ENCODE measurements at places on chromosomes 11 and 22.

DNA sequence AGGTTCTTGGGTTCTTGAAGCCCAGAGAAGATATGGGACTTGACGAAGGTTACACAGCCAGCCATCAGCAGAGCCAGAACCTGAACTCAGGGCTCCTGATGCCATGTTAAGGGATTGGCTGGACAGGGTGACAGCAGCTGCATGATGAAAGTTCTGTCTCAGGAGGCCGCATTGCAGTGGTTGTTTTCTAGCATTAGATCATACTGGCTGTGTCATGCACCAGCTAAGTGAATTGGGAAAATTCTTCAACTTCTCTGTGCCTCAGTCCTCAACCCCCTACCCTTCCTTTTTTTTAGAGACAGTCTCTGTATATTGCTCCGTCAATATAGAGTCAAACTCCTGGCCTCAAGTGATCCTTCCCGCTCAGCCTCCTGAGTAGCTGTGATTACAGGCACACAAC, 5.4 kb upstream of the LTBP3 start:
- no peak for DNase-seq

- no peak for DNase-seq
Measured at GRCh38 chr22:43094085-43094484, 4.9 kb upstream of the TTLL1 start.

DNA sequence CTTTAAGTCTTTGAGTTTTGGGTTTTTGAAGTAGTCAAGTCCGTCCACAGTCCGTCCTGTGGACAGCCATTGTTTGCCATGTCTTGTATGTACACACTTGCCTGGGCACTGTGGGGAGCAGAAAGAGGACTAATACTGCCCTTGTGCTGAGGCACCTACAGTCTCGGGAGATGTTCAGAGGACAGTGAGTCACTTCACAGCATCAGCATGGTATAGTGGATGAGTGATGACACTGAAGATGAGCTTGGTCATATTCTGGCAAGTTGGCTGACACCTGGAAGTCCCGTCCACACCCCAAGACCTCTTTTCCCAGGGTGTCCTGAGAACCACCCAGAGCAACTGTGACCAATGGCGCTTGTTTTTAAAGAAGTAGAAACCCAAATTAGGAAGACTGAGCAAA, 29.2 kb downstream of the NF2 start:
- no peak for DNase-seq

DNA sequence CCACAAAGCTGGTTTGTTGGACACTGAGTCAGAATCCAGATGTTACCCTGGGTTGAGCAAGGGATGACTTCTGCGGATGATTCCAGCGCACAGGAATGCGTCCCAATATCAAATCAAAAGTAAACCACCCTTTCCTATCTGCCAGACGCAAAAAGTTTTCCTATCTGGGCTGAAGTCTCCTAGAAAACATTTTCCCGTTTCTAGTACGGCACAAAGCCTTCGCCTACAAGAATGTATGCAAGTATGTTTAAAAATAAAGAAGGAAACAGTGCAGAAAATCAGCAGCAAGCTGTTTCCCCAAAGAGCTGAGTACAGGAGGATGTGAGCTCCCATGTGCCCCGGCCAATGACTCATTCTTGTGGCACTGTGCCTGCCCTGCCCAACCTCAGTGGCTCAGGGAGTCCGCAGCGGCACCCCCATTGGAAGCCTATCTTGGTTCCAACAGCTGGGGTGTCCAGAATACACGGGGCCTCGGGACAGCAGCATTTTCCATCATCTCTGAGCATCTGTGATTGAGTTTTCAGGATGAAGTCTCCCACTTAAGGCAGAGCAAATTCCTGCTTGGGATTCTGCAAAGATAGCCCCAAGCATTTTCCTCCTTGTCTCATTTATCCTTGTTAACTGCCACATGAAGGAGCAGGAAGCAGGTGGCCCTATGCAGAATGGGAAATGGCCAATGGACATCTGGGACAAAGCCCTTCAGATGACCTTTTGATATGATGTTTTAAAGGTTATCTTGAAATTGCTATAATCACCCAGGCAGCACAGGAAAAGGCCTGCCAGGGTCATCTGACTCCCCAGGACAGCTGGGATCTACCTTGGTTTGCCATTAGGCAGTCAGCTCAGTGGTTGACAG, 17.5 kb downstream of the KCNJ5 start:
- no peak for DNase-seq

GRCh38 chr11:119615003-119615881, 113.8 kb downstream of the NECTIN1 start:
- no peak for DNase-seq

- no peak for DNase-seq
Measured at GRCh38 chr11:113296447-113297205, 17.8 kb upstream of the TTC12 start.

GRCh38 chr22:36510966-36511881, 4.4 kb upstream of the FOXRED2 start:
- no peak for DNase-seq

DNA sequence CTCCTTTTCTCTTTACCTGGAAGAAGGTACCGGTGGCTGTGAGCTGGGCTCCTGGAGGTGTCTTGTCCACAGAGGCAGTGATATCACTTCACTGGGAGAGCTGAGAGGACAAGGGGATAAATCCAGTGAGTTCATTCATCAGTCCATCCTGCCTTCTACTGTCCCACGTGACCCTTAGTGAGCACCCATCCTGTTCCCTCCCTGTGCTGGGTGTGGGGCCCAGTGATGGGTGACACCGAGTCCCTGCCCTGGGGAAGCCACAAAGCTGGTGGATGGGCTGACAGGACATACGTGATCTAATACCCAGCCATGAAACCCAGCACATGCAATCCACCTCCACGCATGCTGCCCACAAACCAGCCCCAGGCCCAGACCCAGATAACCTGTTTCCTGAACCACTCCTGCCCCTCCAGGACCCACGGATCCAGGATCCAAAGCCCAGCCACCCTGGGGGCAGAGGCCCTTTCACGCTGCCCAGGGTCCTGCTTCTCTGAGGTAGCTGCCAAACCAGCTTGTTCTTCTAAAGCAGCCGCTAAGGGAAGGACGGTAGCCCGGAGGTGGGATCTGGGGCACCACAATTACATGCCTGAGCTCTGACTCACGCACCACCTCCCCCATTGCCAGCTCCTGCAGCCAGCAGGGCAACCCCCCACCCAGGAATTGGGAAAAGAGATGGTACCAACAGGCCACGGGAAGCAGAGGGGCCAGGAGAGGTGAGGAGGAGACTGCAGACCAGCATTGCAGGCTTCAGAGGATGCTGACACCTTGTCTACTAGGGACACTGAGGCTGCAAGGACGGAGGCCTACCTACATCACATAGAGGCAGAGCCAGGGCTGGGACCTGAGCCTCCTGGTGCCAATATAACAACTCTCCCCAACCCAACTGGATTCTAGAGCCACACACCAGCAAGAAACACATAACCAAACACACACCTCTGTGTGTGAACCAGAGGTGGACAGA, 35.2 kb downstream of the GDPD5 start:
- no peak for DNase-seq

DNA sequence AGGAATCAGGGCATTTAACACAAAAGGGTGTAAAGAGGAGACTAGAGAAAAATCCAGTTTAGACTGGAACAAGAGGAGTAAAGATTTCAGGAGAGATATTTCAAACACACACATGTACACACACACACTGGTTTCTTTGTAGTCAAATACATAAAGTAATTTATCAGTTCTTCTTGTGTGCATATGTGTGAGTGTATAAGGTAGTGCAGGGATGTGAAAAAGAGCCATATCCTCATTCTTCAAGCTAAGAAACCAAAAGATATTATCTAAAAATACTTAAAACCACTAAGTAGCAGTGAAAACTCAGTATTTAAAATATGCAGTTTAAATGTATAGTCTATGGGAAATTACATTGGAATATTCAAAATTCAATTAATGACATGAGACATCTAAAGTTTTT, 52.5 kb upstream of the CARD18 start:
- no peak for DNase-seq

DNA sequence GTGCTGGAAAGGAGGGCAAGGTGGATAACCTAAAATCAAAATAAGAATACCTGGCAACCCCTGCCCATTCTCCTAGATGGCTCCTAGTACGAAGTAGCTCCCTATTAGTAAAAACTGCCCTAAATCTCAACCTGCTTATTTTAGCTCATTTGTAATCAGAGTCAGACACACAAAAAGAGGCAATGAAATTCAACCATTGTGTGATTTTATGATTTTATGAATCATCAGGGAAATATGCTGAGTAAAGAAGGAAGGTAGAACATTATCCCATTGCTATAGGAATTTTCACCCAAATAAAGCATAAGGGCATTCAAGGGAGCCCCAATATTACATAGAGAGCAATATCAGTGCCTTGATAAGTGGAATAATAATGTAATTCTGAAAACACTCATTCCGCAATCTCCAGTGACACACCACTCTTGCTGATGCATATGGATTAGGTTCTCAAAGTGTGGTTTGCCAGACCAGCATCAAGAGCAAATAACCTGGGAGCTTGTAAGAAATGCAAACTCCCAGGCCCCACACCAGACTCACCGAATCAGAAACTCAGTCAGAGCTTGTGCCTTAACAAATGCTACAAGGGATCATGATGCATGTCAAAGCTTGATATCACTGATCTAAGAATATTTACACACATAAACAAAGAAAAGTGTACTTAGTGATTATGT, 789.6 kb downstream of the DLG2 start:
- DNase-seq: no peak

DNA sequence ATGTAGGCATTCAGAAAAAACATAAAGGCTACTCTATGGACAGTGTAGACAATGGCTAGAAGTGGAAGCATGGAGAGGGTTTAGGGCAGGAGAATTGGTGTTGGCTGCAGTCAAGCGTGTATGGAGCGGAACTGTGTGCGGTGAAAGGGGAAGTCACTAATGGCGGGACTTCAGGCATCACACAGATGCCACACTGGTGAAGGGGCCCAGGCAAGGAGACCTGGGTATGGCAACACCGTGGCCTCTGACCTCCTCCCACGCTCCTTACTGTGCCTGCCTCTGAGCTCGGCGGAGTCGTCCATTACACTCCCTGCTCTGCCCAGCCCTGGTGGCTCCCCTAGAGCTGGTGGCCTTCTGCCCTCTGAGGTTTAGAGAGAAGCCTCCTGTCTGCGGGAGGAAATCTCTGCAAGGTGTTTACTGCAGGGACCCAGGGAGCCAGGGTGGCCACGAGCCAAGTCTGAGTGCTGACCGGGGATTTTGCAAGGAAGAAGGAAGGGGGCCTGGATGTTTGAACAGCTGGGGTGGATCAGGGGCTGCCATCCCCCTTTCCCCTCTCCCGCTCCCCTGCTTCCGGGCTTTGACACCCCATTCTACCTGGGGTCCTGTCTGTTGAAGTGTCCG, 75.1 kb upstream of the TSPAN18 start:
- DNase-seq: no peak

DNA sequence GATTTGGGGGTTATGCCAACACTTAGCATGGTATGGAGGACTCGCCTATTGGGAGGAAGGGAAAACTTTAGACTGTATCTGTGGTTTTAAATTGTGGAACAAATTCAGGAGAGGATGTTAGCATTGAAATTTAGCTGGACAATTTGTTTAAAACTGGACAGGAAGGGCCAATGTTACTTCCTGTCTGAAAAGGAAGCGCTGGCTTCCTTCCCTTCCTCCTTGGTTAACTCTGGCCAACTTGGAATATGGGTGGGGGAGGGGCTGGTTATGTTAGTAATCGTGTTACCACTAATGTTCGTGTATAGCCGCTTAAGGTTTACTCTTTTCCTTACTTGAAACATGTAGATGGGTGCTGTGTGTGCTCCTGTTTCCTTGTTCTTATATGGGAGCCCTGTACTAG, 13.9 kb downstream of the CTNND1 start:
- DNase-seq: no peak

GRCh38 chr11:10678101-10678500, 15.5 kb downstream of the IRAG1 start:
- no peak for DNase-seq

DNA sequence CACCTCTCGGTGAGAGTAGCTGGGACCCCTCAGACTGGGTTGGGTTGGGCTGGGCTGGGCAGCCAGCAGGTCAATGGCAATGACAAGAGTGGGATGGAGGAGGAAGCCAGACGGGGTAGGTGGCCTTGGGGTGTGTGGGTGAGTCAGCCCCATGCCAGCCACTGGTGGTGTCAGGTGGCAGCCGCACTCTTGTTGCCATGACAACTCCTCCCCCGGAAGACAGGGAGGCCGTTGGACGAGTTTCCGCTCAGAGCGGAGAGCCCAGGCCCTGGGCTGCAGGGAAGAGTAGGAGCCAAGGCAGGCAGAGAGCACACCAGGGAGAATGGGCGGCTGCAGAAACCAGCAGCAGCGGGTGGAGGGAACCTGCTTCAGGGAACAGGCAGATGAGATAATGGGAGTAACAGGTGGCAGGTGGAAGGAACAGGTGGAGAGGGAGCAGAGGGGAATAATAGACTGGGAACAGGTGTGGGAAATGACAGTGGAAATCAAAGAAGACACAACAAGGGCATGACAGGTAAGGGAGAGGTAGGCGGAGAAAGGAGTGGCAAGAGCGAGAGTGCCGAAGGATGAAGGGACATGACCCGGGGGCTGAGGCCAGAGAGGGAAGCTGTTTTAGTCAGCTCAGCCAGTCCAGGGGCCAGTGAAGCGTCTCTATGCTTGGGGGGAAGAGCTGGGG, 8.7 kb downstream of the SPTBN2 start:
- no peak for DNase-seq

DNA sequence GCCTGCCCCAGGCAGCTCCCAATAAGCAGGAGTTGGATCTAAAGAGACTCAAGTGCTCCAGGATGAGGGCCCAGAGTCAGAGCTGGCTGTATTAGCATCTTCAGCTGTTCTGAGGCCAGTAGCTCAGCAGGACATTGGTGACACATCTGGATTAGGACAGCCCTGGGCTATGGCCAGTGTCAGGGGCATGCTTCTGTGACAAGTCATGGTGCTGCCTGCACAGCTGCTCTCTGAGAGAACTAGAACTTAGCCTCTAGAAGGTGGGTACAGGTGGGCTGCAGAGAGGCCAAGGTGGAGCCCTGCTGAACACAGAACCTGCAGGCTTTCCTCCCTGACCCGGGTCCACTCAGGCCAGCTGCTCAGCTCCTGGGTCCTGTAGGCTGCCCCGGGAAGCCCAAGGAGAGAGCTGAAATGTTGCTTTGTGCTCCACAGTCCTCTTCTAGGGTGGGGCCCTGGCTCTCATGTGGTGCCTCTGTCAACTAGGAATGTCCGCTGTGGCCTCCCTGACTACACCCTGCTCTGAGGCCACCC, 426.9 kb downstream of the SOX6 start:
- DNase-seq: no peak

GRCh38 chr22:40000171-40000570, 5.4 kb downstream of the FAM83F start:
- no peak for DNase-seq

GRCh38 chr11:111439901-111440300, 60.8 kb upstream of the POU2AF1 start:
- DNase-seq: no peak

GRCh38 chr22:27865496-27865895, 53.6 kb downstream of the PITPNB start:
- DNase-seq: no peak

- no peak for DNase-seq
Measured at GRCh38 chr11:132357811-132358572, 987.6 kb downstream of the NTM start.

- DNase-seq: no peak
Measured at GRCh38 chr22:28002863-28003565, 84.0 kb upstream of the PITPNB start.

- no peak for DNase-seq
Measured at GRCh38 chr11:37504921-37505320, 906.9 kb upstream of the RAG2 start.
